Activated CD8-positive, alpha-beta T cell treated with anti-CD3 and anti-CD28 coated beads for 36 hours (primary cell): ENCODE measurements at places on chromosomes 11 and 22. TPM values are rescaled to one million over a fixed set of nuclear protein-coding genes. Genes with fewer than 3 reads are reported as not detected.

The GLYATL1 gene
- 0.18 TPM for total RNA-seq

The DDX10 gene
- 46.3 TPM for total RNA-seq

The IGLL1 gene
- not detected for total RNA-seq

- no peak overlapping the region for H3K27ac ChIP-seq
- peaks cover 17% of the 10 kb centered on the region for H3K27me3 ChIP-seq
- no peaks in the 10 kb centered on the region for H3K4me1 ChIP-seq
- H3K36me3 ChIP-seq: no peaks in the 10 kb centered on the region
- no peak for DNase-seq
- H3K4me3 ChIP-seq: no peak overlapping the region
Observed at GRCh38 chr11:36261094-36261493, 28.1 kb downstream of the COMMD9 start.

- no peak overlapping the region for H3K4me3 ChIP-seq
- H3K4me1 ChIP-seq: no peaks in the 10 kb centered on the region
- H3K27me3 ChIP-seq: no peaks in the 10 kb centered on the region
- H3K27ac ChIP-seq: no peak overlapping the region
- no peaks in the 10 kb centered on the region for H3K36me3 ChIP-seq
Observed at GRCh38 chr11:130470832-130471706, 22.6 kb downstream of the ADAMTS15 start.

DNA sequence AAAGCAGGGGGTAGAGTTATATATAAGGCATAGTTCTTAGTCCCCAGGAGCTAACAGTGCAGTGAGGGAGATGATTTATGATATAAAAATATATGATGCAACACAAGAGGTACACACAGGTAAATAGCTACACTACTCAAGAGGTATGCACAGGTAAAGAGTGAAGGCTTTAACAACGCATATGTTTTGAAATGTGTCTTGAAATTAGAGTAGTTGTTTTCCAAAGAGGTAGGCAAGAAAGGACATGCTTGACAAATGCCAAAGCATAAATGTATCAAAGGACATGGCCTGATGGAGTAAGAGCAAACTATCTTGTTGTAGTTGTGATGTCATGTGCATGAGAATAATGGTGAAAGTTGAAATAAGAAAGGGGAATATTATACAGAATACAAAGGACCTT, 104.3 kb upstream of the C11orf87 start:
- H3K36me3 ChIP-seq: no peaks in the 10 kb centered on the region
- no peaks in the 10 kb centered on the region for H3K27me3 ChIP-seq
- DNase-seq: no peak
- H3K4me3 ChIP-seq: no peak overlapping the region
- H3K27ac ChIP-seq: no peak overlapping the region
- no peaks in the 10 kb centered on the region for H3K4me1 ChIP-seq
